ENCODE measurements at places on chromosomes 5 and 9.

DNA sequence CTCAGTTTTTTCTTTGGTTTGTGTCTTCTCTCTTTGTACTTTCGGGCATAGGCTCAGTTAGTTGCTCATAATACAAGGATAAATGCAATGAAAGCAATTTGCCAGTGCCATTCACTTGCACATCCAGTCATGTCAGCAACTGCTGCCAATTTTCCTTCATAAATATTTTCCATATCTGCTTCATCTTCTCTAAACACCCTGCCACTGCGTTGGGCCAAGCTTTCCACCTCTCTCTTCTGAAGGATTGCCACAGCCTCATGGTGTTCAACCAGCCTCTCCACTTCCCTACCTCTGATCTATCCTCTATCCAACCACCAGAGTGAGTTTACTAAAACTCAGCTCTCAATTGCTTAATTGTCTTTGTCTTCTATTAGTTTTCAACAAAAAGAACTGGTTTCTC is 192.5 kb upstream of the ZNF462 start:
- DNase-seq: no peak

- no peak for DNase-seq
Observed at GRCh38 chr9:128457207-128457606, 1.4 kb downstream of the ODF2 start.

DNA sequence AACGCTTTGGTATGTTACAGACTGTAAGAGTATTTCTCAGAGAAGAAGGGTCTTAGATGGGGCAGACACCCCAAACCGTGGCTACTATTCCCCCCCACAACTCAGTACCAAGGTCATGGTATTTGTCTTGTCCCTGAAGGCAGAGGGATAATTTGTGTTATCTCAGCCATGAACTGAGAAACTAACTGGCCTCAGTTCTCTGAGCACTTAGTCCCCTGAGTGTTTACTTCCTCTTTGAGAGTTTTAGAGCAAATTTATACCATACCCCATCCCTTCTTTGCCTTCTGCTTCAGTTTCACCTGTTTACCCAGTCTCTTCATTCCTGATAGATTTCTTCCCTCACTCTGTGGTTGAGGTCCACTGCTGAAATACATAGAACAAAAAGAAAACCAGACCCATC is 183.9 kb downstream of the LRRC70 start:
- DNase-seq: no peak

- no peak for DNase-seq
Observed at GRCh38 chr5:143412661-143413342, 9.3 kb upstream of the NR3C1 start.

DNA sequence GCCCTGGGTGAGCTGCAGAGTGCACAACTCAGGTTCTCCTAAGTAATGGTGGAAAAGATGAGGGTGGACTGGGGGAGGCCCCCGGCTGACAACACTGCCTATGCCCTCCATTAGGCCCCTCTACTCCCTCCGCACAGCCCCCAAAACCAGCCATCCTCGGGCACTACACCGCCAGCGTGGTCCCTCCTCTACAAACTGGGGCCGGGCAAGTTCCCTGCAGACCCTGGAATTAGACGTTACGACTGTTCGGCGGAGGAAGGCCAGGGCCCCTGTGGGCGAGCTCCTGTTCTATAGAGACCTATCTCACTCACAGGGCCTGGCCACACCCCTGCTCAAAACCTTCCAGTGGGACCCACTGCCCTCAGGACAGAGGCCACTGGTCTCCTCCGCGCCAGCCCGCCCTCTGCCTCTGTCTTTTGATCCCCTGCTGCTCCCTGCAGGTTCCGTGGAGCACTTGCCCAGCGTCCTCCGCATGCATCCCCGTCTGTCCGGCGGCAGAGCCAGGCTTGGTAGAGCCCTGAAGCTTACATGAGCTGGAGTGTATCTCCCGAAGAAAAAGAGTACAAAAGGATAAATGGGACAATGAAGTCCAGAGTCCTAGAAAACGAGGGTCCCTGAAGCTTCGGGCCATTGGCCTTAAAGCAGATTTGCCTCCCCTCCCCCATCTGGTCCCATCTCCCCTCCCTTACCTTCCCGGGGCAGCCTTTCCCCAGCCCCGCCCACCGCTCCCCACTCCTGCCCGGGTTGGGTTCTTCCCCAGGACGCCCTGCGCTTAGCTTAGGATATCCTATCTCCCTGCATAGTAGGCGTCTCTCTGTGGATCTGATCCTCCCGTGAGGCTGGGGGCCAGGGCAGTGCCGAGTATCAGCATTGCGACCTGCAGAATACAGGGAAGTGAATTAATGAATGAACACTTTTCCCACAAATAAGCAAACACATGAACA is 71.3 kb downstream of the HRH2 start:
- no peak for DNase-seq

- DNase-seq: no peak
Observed at GRCh38 chr5:178221282-178221681, 11.3 kb downstream of the PHYKPL start.

GRCh38 chr9:107488375-107489143 is 1.0 kb downstream of the KLF4 start:
- DNase-seq: peak; percentile 30

DNA sequence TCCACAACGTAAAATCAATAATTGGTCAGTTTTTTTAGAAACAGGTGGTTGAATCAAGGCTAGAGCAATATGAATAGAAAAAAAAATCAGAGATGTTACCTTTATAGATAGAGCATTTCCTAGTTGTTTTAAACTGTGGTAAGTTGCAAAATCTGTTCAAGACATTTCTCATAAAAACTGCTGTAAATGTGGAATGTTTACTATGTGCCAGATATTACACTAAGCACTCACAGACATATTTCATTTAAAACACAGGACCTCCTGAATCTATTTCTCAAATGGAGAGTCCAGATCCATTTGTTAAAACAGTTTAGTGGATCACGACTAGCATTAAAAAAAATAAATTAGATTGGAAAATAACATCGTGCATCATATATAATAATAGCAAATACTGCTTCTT is 570.0 kb upstream of the ZNF608 start:
- DNase-seq: no peak
